Type B pancreatic cell (in vitro differentiated cells): ENCODE measurements at places on chromosomes 3 and 15.

DNA sequence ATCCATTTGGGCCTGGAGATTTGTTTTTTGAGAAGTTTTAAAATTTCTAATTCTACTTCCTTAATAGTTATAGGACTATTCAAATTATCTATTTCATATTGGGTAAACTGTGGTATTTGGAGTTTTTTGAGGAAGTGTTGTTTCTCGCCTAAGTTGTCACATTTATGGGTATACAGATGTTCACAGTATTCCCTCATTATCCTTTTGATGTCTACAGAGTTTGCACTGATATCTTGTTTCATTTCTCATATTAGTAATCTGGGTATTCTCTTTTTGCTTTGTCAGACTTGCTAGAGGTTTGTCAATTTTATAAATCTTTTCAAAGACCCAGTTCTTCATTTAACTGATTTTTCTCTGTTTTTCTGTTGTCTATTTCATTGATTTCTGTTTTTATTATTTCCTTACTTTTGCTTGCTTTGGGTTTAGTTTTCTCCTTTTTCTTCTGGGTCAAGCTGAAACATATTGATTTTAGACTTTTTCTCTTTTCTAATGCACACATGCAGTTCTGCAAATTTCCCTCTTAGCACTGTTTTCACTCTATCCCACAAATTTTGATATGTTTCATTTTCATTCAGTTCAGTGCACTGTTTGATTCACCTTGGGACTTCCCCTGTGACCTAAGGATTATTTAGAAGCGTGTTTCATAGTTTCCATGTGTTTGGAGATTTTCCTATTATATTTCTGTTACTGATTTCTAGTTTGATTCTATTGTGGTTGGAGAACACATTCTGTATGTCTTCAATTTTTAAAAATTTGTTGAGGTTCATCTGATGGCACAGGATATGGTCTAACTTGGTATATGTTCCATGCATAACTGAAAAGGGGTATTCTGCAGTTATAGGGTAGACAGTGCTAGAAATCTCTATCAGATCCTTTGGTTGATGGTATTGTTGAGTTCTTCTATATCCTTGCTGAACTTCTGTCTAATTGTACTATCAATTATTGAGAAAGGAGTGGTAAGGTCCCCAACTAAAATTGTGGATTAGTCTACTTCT, 79.6 kb downstream of the SUMF1 start:
- DNase-seq, result no peak

DNA sequence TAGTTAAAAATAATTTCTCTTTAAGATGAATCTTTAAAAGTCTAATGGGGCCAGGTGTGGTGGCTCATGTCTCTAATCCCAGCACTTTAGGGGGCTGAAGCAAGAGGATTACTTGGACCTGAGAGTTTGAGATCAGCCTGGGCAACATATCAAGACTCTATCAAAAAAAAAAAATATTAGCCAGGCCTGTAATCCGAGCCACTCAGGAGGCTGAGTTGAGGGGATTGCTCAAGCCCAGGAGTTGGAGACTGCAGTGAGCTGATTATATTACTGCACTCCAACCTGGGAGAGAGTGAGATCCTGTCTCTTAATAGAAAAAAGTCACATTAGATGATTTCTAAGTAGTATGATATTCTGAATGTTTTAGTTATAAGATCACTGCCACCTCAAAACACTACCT, 322.0 kb upstream of the MANF start:
- DNase-seq, result no peak

GRCh38 chr3:25372167-25372566, 55.9 kb upstream of the RARB start:
- no peak for DNase-seq

GRCh38 chr15:59587085-59587826, 24.3 kb upstream of the GCNT3 start:
- no peak for DNase-seq

- no peak for DNase-seq
Observed at GRCh38 chr3:37902674-37903073, 41.0 kb downstream of the CTDSPL start.

- no peak for DNase-seq
Observed at GRCh38 chr15:69892351-69892750, 205.4 kb downstream of the TLE3 start.

GRCh38 chr15:51193526-51193925, 98.8 kb upstream of the TNFAIP8L3 start:
- DNase-seq, result no peak

GRCh38 chr3:187678726-187679268, 8.6 kb upstream of the SST start:
- no peak for DNase-seq

DNA sequence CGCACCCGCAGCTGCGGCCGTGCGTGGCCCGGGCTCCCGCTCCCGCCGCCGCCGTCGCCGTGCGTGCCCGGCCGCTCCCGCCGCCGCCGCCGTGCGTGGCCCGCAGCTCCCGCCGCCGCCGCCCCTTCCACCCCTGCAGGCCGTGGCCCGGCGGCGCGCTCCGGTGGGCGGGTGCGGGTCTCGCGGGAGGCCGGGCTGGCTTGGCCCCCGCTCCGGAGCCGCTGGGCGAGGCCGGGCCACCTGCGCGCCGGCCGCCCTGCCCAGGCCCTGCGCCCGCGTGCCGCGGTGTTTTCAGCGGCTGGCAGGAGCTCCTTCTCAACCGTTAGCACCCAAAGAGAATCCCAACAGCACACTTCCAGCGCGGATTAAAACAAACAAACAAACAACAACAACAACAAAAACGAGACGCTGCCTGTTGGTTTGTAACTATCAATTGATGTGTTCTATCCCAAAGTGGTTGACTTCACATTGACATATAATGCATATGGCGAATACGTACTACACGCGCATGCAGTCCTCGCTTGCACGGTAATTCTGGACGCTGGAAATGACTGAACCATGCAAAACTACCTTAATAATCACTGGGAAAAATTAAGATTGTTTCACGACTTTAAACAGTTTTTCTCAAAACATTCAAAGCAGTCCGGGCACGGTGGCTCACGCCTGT, 113.7 kb upstream of the GOLGA8J start:
- DNase-seq, result no peak

DNA sequence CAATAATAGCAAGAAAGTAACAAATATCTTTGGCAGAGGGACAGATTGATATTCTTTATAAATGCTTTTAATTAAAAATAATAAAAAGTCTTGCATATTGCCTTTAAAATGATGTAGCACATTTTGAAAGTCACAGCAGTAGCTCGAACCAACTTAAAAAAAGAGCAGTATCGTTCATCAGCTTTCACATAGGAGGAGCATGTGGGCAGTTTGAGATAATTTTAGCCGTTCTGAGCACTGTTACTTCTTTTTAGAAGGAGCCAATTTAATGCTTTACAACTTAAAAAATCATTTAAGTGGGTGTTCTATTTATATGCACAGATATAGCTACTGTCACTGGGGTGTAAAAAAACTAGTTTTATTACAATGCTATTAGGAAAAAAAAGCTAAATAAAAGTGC, 622.7 kb upstream of the GBE1 start:
- no peak for DNase-seq

DNA sequence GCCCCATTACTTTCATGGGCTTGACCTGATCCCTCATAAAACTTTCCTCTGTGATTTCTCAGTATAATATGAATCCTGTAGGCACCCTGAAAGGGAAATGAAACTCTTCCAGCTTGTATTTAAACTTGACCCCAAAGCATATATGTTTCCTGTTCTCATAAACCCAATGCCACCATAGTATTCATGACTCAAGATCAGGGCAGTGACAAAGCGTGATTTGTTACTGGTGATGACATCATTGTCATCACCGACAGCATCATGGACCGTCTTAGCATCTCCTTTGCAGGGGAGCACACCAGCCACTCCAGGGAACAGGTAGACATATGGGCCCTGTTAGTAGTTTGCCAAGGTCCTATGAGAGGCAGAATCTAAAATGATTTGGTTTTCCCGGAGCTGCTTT, 741.2 kb downstream of the NR2F2 start:
- DNase-seq, result no peak

GRCh38 chr3:191985691-191986090, 524.7 kb downstream of the PYDC2 start:
- no peak for DNase-seq

DNA sequence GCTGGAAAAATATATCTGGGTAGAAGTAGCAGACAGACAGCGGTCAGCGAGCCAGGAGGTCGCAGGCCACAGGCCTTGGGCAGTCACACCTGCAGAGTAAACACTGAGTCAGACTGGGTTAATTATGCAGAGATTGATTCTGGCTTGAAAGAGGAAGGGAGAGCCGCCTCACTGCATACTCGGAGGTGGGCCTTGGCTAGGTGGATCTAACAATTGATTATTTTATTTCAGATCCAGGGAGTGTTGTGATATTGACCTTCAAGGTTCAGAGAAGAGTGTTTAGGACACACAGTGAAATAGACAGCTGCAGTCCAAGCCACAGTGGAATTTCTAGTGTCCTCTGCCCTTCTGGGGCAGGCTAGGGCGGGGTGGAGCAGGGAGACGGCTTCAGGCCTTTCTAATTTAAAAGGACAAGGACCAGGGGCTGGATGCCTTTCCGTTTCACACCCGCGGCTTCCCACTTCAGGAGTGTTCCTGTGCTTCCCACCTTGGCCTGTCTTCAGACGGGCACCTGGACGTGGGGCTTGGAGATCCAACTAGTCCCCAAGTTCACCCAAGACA, 237.3 kb downstream of the XXYLT1 start:
- DNase-seq, result no peak

- no peak for DNase-seq
Observed at GRCh38 chr3:157130467-157131251, 29.3 kb downstream of the CCNL1 start.

DNA sequence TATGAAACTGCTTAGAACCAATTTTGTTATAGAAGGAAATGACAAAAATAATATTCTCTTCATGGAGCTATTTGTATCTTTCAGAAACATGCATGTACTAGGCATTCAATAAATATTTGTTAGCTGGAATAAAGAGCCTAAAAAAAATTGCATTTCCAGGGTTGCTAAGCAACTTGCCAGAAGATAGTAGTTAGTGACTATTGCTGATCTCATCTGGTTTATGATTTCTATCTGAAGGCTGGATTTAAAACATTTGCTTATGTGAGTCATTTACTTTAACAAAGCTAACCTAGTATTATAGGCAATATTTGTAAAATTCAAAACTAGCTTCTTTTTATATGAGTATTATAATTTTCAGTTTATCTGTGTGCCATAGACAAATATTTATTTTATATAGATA, 78.3 kb downstream of the NAALADL2 start:
- DNase-seq, result no peak

DNA sequence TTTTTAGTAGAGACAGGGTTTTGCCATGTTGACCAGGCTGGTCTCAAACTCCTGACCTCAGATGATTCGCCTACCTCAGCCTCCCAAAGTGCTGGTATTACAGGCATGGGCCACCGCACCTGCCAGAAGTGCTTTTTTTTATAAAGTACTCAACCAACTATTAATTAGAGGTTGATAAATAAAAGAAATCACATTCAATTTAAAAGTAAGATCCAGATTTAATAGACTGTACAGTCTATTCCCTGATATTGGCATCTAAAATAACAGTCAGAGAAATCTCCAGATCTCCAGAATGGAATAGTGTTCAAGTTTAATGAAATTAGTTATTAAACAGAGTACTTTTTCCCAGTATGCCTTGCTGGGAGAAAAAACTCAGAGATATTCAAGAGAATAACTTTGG, 142.9 kb upstream of the SLC2A2 start:
- DNase-seq, result no peak

- DNase-seq, result no peak
Observed at GRCh38 chr15:64351265-64351664, 4.7 kb downstream of the CSNK1G1 start.

DNA sequence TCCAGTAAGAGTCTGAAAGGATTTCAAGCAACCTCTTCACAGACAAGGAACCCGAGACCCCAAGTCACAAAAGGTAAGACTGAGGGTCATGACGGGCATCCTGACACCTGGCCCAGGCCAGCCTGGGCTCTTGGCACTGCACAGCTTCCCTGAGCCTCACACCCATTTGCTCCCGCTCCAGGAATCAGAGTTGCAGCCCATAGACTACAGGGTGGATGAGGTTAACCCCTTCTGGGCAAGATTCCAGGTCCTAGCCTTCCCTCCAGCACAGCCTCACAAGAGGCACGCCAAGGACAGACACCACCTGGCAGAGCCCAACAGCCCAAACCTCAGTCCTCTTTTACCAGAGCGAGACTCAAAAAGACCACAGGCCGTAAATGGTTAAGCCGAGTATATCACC, 36.2 kb downstream of the RBPMS2 start:
- DNase-seq, result no peak

DNA sequence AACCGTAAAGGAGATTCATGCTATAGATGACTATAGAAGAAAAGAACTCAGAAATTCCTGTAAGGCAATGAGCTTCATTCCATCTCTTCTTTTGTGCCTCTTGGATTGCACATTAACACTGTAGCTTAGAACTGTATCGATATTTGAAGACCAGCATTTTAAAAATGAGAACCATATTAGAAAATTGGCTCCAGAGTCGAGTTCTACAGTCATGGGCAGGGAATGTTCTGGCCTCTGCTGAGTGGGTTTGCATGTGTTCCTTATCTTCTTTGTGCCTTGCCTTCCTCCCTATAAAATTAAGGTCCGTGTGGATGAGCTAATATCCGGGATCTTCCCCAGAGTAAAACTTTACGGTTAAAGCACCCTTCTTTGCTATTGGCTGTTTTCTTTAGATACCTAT, 77.4 kb upstream of the PLCL2 start:
- DNase-seq, result no peak

DNA sequence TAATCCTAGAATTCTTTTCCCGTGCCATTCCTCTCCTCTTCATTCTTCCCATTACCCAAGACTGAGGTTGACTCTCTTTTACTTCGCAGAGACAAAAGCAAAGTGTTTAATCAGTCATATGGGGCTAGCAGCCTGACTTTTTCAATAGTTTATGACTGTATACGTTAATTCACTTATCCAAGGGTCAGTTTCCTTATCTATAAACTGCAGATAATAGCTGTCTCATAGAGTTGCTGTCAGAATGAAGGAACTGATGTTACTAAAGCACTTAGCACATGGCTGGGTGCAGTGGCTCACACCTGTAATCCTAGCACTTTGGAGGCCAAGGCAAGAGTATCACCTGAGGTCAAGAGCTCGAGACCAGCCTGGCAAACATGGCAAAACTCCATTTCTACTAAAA, 43.5 kb upstream of the ULK4 start:
- no peak for DNase-seq

DNA sequence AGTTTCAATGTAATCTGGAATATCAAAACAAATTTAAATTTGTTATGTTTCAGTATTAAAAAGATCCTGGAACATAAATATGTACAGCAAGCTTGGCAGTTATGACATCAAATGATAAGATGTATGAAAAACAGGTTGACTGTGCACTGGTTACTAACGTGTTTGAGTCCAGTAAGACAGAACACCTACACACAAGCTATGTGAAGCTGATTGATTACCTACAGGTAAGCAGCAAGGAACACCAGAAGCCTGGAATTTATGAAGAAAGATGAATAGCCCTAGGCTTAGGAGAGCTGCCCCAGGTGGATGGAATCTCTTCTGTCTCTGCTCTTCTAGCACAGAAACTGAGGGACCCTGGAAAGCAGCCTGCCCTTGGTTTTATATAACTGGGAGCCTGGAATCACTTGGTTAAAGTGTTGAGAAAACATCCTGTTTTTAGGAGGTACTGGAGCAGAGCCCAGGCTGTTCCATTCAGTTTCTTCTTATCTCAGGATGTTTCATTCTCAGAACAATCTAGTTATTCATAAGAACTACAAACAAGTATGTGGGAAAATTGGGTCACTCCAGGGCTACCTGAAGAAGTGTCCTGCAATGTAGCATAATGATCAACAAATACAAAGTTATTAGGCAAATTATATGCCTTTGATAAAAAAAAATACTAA, 36.3 kb downstream of the SLITRK3 start:
- DNase-seq, result no peak
